Tongue (tissue), 3 donors: ENCODE measurements at places on chromosomes 13 and 19.
A peak's percentile ranks its signal among the peaks of the same experiment; 100 is the strongest.

DNA sequence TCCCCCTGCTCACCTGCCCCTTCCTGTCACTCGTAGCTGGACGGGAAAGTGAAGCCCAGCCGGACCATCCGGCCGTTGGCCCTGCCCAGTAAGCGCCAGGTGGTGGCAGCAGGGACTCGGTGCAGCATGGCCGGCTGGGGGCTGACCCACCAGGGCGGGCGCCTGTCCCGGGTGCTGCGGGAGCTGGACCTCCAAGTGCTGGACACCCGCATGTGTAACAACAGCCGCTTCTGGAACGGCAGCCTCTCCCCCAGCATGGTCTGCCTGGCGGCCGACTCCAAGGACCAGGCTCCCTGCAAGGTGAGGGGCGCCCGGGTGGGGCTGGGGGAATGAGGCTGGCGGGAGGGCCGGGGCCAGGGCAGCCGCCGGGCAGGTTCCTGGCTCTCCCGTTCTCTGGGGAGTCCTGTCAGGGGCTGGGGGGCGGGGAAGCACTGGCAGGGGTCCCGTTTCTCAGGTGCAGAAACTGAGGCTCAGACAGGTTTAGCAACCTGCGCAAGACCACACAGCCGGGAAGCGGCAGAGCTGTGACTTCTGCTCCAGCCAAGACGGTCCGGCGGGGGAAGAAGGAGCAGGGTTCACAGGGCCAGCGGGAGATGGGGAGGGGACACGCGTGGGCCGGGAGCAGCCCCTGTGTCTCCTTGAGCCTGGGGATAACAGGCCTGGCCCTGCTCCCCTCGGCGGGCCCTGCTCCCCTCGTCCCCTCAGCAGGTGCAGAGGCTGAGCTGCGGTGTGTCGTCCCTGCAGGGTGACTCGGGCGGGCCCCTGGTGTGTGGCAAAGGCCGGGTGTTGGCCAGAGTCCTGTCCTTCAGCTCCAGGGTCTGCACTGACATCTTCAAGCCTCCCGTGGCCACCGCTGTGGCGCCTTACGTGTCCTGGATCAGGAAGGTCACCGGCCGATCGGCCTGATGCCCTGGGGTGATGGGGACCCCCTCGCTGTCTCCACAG lies 5.3 kb downstream of the GZMM start:
- DNase-seq: no peak

- no peak for DNase-seq
Observed at GRCh38 chr13:104900191-104900817, 1635.2 kb downstream of the EFNB2 start.

DNA sequence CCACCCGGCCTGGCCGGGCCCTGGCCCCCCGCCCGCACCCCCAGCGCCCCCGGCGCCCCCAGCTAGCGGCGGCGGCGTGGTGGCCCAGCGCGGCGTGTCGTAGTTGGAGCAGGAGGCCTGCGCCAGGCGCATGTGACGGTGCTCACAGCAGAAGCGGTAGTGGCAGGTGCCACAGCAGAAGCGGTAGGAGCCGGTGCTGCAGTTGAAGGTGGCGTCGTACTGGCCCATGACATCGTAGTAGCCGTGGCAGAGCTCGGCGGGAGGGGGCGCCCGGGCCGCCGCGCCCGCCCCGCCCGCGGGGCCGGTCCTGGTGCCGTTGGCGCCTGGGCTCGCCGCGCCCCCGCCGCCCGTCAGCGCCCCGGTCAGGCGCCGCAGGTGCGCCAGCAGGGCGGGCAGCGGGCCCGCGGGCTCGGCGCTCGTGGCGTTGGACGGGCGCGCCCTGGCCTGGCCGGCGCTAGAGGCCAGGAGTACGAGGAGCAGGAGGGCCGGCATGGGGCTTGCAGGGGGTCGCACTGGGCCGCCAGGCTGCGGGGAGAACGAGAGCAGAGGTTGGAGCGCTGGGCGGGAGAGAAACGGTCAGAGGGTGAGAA lies 633 bp downstream of the SHISA7 start:
- DNase-seq: no peak

GRCh38 chr13:49256841-49257240 lies 9.1 kb downstream of the CDADC1 start:
- peak; percentile 41 for DNase-seq

DNA sequence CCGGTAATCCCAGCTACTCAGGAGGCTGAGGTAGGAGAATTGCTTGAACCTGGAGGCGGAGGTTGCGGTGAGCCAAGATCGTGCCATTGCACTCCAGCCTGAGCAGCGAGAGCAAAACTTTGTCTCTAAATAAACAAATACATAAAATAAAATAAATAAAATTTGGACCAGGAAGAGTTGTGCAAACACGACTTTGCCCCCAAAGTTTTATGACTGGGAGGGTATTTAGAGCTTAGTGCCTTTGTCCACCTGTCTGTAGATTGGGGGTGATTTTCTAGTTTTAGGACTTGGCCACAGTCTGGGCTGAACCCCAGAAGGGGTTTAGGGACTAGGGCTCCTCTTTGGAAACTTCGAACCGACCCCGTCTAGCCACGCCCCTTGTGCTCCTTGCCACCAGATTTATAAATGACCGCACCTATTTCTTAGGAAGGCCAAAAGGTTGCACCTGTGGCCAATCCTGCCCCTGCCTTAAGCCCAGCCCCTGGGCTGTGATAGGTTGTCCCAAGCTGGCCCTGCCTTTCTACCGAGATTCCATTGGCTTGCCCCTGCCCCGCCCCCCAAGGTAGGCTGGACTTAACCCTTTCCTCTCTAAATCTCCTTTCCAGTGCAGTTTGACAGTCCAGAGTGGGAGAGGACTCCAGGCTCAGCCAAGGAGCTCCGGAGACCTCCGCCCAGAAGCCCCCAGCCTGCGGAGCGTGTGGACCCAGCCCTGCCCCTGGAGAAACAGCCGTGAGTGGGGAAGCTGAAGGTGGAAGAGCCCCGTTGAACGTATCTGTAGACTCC lies 5.3 kb downstream of the SHD start:
- no peak for DNase-seq

- DNase-seq: peak; percentile 91
Observed at GRCh38 chr19:28878862-28879566, 333.9 kb downstream of the UQCRFS1 start.

DNA sequence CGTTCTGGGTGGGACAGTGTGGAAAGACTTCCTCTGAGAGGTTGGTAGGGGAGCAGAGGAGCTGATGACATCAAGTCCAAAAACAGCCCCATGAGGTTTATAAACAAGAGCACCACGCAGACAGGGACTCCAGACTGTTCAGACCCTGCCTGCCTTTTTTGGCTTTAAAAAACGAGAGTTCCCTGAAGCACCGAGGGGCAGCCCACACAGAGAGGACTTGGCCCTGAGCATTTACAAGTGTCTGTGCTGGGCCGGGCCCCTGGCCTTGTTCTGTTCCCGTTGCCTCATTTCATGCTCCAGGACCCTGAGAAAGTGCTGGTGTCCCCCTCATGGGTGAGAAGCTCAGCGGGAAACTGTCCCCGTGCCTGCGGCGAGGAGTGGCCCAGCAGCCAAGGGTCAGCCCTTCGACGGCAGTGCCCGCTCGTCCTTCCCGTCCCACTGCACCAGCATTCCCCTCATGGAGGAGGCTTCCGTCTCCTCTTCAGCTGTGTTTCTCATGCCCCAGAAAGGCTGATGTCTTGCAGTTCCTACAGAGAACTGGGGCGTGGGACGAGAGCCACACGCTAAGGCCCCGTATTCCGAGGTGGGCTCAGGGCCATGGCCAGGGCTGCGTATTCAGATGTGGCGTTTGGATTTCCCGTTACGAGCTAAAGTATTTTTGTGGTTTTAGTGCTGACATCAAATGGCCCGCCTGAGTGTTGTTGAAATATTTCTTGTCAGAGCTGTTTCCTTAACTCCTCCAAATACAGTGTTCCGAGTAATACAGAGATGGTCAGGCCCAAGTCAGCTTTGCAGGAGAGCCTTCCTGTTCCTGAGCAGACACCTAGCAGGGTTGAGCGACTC lies 93.5 kb downstream of the ATP11A start:
- DNase-seq: no peak
